ENCODE measurements at places on chromosomes 11 and 22.

DNA sequence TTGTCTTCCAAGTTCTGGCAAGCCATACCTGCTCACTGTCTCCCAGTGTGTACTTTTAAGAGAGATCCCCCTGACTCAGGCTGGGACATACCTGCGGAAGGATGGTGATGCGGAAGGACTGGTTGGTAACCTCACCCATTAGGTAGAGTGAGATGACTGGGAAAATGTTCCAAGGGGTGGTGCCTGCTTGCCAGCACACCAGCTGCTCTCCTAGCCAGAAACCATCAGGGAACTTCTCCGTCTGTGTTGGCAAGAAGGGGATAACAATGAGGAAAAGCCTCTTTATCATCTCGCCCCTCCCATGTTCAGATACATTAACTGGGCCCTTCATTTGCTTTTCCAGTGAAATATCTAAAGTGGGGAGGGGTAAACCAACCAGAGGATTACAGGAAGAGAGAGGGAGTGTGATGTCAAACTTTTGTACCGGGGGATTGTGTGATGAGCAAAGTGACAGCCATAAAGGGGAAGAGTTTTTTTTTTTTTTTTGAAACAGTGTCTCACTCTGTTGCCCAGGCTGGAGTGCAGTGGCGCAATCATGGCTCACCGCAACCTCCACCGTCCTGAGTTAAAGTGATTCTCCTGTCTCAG, at the start of gene BACE1-AS:
Gene BACE1-AS, plus strand, starts transcription at position 538 of the 588 bp plus-strand sequence.
- DNase-seq, result no peak

DNA sequence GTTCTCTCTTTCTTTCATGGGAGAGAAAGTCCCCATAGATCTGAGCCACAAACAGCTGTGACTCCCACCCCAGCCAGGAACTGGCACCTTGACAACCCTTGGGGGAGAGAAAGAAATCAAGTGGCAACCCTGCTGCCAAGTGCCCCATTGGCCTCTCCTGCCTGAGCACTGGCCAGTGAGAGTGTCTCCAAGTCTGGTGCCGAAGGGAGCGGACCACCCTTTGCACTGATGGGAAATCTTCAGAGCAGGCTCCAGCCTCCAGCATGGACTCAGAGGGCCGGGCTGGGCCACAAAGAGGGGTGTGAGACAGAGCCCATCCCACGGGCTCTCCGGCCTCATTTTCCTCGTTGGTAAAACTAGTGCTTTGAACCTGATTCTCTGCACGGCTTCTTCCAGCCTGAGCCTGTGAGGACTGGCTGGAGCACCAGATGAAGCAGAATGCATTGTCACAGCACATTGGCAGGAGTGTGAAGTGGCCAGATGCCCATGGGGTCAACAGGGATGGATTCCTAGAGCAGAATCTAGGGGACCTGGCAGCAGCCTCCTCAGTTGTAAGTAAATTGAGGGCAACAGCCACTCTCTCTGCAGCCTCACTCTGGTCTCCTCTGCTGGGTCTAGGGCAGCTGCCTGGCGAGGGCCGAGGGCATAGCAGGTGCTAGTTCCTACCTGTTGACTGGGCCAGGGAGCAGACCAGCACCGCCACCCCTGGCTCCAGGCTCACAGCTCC, 81.4 kb downstream of the TRIM29 start:
- DNase-seq, result no peak

DNA sequence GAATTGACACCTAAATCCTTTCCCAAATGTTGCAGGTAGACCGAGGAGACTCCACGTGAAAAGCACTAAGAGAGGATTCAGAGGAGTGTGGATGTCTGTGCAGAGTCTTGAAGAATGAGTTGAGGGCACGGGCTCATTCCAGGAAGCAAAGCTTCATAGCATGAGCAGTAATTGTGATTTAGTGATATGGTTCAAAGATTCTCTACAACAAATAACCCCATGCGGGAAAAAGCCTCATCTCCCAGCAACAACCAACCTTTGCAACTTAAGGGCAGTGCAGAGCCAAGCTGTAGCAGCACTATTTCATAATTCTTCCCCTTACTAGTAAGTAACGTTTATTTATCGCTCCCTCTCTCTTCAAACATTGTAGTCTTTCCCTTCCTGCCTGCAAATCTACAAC, 87.5 kb upstream of the CLMP start:
- no peak for DNase-seq

- DNase-seq, result no peak
Observed at GRCh38 chr22:19987394-19988306, 29.0 kb downstream of the ARVCF start.

DNA sequence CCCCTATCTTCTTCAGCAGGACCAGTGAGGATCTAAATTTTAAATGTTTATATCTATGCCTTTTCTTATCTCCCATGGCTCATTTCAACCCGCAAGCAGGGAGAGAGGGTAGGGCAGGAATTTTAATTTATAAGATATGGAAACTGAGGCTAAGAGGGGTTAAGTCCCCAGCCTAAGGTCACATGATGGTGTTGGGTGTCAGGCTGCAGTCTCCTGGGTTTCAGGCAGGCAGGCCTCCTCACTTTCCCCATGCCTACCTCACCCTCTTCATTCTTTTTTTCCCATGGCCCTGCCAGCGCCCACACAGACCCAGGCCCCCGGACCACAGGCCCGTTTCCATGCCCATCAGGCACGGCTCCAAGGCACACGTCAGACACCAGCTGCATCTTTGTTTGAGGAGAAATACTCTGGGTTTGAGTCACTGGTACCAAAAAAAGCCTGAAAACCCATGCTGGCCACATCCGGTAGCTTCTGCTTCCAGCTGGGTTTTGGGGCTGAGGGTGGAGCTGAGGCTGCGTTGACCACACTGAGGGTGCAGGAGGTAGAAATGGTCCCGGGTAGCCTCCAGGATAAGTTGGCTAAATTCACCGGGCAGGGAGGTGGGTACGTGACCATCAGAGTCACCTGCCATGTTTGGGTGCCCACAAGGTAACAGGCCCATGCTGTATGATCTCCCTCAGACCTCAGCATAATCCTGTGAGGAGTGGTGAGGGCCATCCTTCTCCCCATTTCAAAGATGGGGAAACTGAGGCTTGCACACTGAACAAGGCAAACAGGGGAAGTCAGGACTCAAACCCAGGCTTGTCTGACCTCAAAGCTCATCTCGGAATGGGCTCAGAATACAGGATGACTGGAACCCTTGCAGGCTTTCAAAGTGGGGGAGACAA, 7.5 kb downstream of the CRYBB1 start:
- DNase-seq, result no peak

- peak; percentile 13 for DNase-seq
Observed at GRCh38 chr22:49010901-49011300, 816.8 kb downstream of the BRD1 start.

Data from retina (tissue), 1 donor.